ENCODE measurements at places on chromosomes 1 and 21.
A peak's percentile ranks its signal among the peaks of the same experiment; 100 is the strongest.

DNA sequence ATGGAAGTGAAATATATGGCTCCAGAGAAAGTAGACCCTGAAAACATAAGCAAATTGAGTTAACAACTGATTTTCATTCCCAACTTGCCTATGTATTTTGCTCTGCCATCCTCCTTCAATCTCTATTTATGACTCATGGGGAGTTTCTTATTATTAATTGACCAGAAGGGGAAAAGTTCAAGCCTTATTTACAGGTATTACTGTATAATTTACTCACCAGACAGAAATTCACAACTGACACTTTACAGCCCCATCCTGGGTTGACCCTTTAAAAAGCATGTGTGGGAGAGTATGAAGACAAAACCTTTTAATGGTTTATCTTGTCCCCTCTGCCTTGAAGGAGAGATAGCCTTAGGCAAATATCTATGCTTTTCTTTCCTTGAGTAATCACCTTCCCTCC lies 39.8 kb upstream of the C1orf53 start:
- no peak for DNase-seq

DNA sequence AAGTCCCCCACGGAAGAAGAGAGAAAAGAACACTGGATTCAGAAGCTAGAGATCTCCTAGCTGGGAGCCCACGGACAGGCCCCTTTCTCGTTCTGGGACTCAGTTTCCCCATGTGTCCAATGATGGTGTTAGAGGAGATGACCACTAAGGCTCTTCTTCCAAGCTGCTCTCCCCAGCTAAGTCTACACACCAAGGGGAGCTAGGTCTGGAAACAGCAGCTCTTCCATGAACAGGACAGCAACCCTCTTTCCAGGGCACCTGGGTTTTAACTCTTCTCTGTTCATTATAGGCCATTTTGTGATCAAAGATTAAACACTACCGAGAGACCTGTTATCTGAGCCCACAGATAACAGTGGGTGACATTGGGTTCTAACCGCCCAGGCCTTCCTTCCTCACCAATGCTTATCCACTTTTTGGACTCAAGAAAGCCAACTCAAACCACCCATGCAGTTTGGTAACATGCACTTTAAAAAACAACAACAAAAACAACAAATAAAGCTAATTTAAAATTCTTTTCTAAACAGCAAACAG lies 85.9 kb downstream of the MRPL37 start:
- no peak for DNase-seq

- no peak for DNase-seq
These were observed 61.1 kb downstream of the FMN2 start for GRCh38 chr1:240152611-240153297.

DNA sequence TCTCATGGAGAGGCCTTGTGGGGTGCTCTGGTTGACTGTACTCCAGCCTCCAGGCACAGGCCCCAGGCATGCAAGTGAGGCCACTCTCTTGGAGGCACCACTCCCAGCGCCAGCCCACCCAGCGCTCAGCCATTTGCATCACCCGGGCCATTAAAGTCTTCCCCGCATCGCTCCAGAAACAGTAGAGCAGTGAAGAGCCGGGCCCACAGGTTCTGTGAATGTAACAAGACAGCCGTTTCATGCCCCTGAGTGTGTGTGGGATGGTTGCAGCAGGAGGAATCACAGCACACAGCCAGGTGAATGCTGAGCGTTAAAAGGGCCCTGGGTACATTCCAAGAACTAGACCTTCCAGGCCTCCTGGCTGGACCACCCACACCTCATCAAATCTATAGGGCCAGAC lies 19.0 kb upstream of the CD2 start:
- DNase-seq: peak; percentile 20

DNA sequence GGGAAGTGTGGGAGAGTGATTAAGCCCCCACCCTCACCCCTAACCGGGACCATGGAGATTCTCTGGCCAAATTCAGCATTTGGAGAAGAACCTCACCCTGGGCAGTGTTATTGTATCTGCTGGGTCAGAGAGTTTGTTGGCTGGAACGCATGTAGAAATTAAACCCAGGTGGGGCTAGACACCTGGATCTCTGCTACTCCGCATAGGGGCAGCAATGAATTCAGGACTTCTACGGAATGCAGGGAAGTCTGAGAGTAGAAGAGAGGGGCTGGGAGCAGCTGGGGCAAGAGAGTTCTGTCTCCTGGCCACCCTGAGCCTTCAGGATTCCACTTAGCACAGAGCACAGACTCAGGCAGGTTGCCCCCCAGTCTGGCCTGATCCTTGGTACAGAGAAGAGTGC lies 3.6 kb upstream of the CRABP2 start:
- DNase-seq: no peak

GRCh38 chr1:39178541-39179431 lies 25.7 kb upstream of the MACF1 start:
- no peak for DNase-seq

GRCh38 chr1:227925582-227926198 lies 22.0 kb downstream of the WNT9A start:
- no peak for DNase-seq

DNA sequence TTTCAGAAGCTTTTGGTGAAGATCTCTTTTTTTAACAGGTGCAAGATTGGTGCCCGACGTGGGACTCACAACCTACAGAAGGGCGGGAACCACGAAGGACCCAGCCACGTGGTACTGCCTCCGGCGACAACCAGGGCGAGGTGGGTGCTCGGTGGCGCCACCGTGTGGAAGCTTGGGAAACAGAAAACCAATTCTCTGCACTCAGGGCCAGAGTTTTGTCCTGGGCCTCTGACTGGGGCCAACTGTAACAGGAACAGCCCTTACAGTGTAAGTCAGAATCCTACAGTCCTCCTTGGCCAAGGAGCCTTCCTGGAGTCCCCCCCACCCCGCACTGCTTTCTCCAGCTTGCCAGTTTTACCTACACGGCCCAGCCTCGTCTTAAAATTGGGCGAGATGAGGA lies 11.6 kb upstream of the S100A7A start:
- DNase-seq: no peak

DNA sequence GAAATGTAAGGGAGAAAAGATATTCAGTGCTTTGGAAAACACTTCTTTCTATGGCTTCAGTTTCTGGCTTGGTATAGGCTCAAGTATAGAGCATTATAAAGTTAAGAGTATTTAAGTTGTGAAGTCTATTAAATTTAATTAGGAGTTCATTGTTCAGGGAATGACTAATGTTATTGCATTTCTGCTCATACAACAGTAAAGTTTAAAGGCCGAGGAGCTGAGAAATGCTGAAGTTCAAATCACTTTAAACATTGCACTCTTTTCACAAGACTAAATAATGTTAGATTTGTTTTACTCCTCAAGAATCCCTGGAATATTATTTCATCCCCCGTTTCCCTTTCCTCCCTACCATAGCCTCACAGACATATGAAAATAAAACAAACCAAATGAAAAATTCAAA lies 30.1 kb downstream of the RGS5 start:
- no peak for DNase-seq

DNA sequence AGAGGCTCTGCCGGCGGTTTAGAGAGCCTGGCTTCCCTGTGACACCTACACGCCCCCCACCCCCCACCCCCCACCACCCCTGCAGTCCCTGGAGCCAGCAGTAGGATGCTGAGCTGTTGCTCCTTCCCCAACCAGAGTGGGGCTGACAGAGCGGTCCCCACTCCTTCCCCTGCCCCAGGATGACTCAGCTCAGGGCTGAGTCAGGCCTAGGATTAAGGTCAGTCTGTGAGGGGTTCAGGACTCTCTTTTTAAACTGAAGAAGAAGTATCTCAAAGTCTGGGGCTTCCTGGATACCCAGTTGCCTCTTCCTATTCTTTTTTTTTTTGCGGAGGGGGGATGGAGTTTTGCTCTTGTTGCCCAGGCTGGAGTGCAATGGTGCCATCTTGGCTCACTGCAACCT lies 19.1 kb downstream of the DMBX1 start:
- DNase-seq: no peak

Data from putamen (tissue), 1 donor.